ENCODE measurements at places on chromosomes 4 and X. TPM values are rescaled to one million over a fixed set of nuclear protein-coding genes. Genes with fewer than 3 reads are reported as not detected.

DNA sequence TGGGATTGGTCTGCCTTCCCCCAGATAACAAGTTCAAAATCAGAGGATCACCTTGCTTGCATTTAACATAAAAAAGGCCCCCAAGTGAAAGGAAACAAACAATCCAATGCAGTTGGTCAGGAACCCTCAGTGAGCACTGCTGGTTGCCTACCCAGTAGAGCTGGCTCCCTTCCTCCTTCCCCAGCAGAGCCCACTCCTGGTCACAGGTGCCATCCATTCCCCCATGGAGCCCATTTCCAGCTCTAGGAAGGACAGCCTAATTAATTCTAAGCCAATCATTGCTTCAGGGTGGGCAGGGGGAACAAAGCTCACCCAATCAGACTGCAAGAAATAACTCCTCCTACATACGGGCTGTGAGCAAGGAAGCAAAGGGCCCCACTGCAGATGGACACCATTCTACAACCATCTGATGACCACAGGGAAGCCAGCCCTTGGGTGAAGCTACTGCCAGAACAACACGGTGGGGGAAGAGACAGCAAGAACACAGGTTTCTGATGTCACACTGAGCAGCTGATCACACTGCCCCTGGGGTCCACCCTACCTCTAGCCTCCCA, 86.5 kb downstream of the SH3KBP1 start:
- no peak for DNase-seq

ZCCHC18 gene
- 0.39 TPM for total RNA-seq

DNA sequence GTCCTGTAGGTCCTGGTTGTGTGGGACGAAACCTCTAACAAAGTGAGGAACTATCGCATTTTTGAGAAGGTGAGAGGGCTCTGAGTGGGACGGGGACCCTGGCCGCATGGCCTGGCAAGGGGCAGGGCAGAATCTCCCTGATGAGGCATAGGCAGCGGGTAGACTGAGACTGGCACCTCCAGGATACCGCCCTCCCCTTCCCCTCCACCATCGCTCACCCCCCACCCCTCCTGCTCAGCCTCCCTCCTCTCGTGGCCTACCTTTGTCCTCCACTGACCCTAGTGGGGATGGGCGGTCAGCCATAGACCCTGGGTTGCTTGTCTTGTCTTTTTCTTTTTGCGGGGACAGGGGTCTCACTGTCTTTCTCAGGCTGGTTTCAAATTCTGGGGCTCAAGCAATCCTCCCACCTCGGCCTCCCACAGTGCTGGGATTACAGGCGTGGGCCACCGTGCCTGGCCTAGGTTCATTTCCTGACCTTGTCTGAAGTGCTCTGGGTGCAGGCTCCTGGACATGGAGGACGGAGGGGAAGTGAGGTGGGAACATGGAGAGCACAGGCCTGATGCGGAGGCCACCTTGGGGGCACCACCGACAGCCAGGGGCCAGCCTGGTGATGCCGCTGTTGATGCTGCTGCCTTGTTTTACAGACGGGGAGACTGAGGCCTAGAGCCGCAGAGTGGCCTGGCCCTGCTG, 10.5 kb upstream of the ADD1 start:
- no peak for DNase-seq

DNA sequence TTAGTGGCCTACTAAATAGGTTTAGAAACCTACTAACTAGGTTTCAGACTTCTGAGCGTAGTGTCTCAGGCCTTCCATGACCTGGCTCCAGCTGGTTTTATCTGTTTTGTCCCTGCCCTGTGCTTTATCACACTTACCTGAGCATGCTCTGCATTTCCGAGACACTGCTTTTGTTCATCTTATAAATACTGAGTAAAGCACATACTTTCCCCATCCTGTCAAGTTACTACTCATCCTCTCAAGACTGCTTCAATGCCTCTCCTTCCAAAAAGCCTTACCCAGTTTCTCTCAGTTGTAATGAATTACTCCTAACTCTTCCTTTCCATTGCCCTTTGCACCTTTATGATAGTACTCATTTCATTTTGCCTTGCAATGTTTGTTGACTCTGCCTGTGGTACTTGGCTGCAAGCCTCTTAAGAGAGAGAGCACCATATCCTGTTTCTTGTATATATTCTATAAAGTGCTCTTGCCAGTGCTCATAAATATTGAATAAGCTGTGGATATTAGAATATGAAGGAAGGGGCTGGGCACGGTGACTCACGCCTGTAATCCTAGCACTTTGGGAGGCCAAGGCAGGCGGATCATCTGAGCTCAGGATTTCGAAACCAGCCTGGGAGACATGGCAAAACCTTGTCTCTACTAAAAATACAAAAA, 34.4 kb downstream of the SLAIN2 start:
- peak; percentile 83 for DNase-seq

TCEAL6 gene
- total RNA-seq = not detected

GRCh38 chrX:9635803-9636202, 129.8 kb downstream of the GPR143 start:
- no peak for DNase-seq

- DNase-seq = no peak
These were observed 450.0 kb downstream of the SPRY1 start for GRCh38 chr4:123846561-123846960.

DNA sequence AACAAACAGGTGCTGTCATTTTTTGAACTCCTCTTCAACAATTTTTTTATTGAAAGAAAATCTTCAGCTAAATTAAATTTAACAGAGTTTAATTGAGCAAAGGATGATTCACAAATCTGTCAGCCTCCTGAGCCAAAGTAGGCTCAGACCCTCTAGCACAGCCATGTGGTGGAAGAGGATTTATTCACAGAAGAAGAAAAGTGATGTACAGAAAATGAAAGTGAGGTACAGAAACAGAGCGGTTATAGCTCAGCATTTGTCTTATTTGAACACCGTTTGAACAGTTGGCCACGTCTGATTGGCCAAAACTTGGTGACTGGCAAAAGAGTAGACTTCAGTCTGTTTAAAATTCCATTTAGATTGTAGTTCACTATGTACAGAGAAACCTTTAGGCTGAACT, 217.3 kb downstream of the SPANXN1 start:
- DNase-seq = peak; percentile 8

DNA sequence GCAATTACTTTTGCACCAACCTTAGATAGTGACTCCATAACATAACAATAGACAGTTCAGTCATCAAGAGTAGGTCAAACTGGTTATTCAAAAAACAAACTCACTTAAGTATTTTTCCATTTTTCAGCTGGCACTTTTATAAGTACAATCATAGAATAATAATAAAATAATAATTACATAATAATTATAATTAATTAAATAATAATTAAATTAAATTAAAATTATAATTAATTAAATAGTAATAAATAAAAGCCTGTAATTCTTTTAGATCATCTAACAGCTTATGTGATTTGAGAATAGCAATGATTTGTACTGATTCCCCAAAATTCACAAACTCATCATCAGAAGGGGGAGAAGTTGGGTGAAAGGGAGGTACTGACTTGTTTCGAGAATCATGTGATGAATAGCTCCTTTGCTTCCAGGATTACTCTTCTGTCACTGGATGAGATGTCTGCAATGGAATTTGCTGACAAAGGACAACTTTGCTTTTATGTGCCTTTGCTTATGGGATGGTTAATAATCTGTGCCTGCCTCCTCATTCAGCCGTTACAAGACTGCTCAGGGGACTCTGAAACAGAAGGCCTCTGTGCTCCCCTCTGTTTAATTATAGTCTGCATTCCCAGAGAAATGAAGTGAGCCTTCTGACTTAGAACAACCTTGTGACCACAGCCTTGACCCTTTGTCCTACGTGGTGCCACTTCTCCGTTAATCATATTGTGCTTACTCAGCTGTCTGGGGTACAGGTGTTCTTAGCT, 104.8 kb upstream of the ENPEP start:
- DNase-seq = no peak

SCD5 gene
- total RNA-seq = 6.6 TPM

CCDC110 gene
- total RNA-seq = 0.06 TPM
